ENCODE measurements at places on chromosomes 11 and 22. TPM values are rescaled to one million over a fixed set of nuclear protein-coding genes. Genes with fewer than 3 reads are reported as not detected.
A peak's percentile ranks its signal among the peaks of the same experiment; 100 is the strongest.

DNA sequence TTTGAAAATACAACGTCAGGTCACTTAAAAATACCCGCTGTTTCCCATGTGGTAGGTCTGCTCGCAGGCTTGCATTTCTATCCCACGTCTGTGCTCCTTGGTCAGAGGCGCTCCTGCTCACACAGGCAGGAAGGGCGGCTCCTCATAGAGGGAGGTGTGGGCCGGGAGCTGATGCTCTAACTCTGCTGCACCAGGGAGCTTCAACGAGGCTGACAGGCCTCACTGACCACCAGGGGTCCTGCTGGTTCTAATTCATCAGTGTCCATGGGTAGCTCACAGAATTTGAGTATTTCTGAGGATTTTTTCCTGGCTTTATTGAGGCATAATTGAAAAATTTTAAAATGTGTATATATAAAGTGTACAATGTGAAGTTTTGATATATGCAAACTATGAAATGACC, 68.5 kb downstream of the PIWIL3 start:
- H3K4me3 ChIP-seq = no peak overlapping the region
- no peak overlapping the region for H3K27ac ChIP-seq
- H3K4me1 ChIP-seq = peaks cover 9% of the 10 kb centered on the region
- H3K36me3 ChIP-seq = no peaks in the 10 kb centered on the region
- no peaks in the 10 kb centered on the region for H3K27me3 ChIP-seq
- DNase-seq = no peak

DNA sequence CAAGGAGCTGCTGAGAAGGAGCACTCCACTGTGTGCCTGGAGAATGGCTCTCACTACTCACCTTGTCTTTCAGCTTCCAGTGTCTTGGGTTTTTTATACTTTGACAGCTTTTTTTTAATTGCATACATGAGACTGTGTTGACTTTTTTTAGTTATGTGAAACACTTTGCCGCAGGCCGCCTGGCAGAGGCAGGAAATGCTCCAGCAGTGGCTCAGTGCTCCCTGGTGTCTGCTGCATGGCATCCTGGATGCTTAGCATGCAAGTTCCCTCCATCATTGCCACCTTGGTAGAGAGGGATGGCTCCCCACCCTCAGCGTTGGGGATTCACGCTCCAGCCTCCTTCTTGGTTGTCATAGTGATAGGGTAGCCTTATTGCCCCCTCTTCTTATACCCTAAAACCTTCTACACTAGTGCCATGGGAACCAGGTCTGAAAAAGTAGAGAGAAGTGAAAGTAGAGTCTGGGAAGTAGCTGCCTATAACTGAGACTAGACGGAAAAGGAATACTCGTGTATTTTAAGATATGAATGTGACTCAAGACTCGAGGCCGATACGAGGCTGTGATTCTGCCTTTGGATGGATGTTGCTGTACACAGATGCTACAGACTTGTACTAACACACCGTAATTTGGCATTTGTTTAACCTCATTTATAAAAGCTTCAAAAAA, 72.6 kb downstream of the NCAPD3 start:
- no peak overlapping the region for H3K4me3 ChIP-seq
- H3K4me1 ChIP-seq = no peaks in the 10 kb centered on the region
- peaks cover 41% of the 10 kb centered on the region for H3K36me3 ChIP-seq
- no peaks in the 10 kb centered on the region for H3K27me3 ChIP-seq
- DNase-seq = no peak

GRCh38 chr11:130402570-130402969, 25.8 kb downstream of the ADAMTS8 start:
- H3K27ac ChIP-seq = no peak overlapping the region
- H3K4me1 ChIP-seq = no peaks in the 10 kb centered on the region
- no peaks in the 10 kb centered on the region for H3K36me3 ChIP-seq
- peaks cover 7% of the 10 kb centered on the region for H3K27me3 ChIP-seq
- DNase-seq = no peak

- no peak overlapping the region for H3K4me3 ChIP-seq
- DNase-seq = no peak
- H3K27ac ChIP-seq = no peak overlapping the region
- peaks cover 3% of the 10 kb centered on the region for H3K27me3 ChIP-seq
- H3K4me1 ChIP-seq = no peaks in the 10 kb centered on the region
Measured at GRCh38 chr11:66567787-66568123, 651 bp downstream of the CTSF start.

GRCh38 chr11:83520849-83521248, 234.7 kb upstream of the CCDC90B start:
- no peak overlapping the region for H3K27ac ChIP-seq
- peaks cover 16% of the 10 kb centered on the region for H3K27me3 ChIP-seq
- no peaks in the 10 kb centered on the region for H3K36me3 ChIP-seq
- no peaks in the 10 kb centered on the region for H3K4me1 ChIP-seq
- no peak overlapping the region for H3K4me3 ChIP-seq

- no peak overlapping the region for H3K27ac ChIP-seq
- no peaks in the 10 kb centered on the region for H3K27me3 ChIP-seq
- no peak overlapping the region for H3K4me3 ChIP-seq
Measured at GRCh38 chr11:59459916-59460315, 3.2 kb downstream of the OR4D6 start.

DNA sequence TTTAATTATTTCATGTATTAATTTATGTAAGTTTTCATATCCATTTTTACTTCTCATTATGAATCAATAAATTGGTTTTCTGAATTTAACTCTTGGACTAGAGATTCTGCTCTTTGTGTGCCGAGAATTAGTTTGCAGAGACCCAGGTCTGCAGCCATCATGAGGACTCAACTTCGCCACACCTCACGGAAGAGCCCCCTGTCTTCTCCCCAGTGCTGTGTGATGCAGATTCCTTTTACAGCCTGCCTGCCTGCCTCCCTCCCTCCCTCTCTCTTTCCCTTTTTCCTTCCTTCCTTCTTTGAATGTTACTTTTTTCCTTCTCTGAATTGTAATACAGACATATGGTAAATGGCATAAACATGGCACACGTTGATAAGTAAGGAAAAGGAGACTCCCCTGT, 947.7 kb downstream of the TBC1D22A start:
- no peak for DNase-seq
- H3K27ac ChIP-seq = no peak overlapping the region
- no peaks in the 10 kb centered on the region for H3K4me1 ChIP-seq
- no peak overlapping the region for H3K4me3 ChIP-seq
- no peaks in the 10 kb centered on the region for H3K27me3 ChIP-seq
- no peaks in the 10 kb centered on the region for H3K36me3 ChIP-seq

GRCh38 chr11:76735841-76736240, 47.3 kb upstream of the TSKU start:
- no peak for DNase-seq
- H3K4me3 ChIP-seq = no peak overlapping the region

GRCh38 chr11:64000026-64000739, 13.9 kb downstream of the OTUB1 start:
- H3K4me1 ChIP-seq = peaks cover 5% of the 10 kb centered on the region
- H3K36me3 ChIP-seq = peaks cover 5% of the 10 kb centered on the region
- no peak overlapping the region for H3K4me3 ChIP-seq
- no peak for DNase-seq
- no peak overlapping the region for H3K27ac ChIP-seq
- H3K27me3 ChIP-seq = no peaks in the 10 kb centered on the region

DNA sequence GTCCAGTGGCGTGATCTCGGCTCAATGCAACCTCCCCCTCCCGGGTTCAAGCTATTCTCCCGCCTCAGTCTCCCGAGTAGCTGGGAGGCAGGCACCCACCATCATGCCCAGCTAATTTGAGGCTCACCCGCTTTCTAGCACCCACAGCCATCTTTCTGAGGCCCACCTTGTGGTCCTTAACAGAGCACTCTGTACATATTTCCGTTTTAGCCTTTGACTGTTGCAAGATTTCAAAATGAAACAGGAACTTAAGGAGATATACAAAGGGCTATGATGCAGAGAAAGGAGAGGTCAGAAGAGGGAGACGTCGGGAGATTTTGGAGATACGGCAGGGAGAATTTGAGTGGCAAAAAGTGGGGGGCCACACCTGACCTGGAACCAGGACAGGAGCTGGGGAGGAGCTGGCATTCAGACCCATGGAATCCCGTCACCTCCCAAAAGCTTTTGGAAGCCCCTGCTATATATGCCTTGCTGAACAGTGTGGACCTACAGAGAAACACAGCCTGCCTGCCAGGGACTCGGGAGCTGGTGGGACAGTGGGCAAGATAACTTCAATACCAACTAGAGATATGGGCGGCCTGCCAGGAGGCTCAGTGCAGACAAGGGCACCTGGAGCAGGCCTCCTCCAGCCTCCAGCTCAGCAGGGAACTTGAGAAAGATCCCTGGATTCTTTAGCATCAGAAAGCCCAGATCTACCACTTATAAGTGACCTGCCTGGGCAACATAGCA, 8.0 kb upstream of the CLCF1 start:
- peaks cover 75% of the 10 kb centered on the region for H3K4me1 ChIP-seq
- DNase-seq = no peak
- no peaks in the 10 kb centered on the region for H3K27me3 ChIP-seq

DNA sequence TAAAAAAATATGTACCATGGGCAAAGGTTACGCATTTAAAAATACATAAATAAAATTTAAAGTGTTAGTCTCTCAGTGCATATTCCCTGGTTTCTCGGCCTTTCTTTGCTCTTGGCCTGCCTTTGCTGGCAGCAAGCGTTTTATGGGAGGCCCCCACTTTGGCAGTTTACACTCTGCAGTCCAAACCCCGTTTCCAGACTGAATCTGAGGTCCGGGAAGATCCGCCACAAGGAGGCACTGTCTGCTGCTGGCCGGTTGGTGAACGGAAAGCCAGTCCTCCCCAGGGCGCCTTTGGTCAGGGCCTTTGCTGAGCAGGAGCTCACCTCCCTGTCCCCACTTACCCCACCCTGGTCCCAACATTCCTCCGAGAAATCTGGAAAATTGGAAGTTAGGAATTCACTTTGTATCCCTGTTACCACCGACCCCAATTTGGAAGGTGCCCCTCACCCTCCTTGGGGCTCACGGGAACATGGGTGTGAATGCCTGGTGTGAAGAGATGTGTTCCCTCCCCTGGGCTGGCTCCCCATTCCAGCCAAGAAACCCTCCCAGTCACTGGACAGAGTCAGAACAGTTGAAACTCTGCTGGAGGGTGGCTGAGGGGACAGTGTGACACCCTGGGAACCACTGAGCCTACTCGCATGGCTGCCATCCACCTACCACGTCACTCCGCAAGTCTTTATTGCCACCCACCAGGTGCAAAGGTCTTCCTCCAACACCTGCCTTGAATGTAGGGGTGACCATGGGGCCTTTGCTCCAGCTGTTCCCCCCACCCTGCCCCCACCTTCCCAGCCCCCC, 9.4 kb upstream of the SF1 start:
- H3K36me3 ChIP-seq = no peaks in the 10 kb centered on the region
- H3K4me1 ChIP-seq = peaks cover 2% of the 10 kb centered on the region
- DNase-seq = no peak

GRCh38 chr11:44632466-44633123, 67.1 kb downstream of the CD82 start:
- H3K4me3 ChIP-seq = no peak overlapping the region
- peaks cover 24% of the 10 kb centered on the region for H3K4me1 ChIP-seq
- DNase-seq = peak; percentile 45

- peak overlapping the region; percentile 68 for H3K27ac ChIP-seq
- peak overlapping the region; percentile 6 for H3K4me3 ChIP-seq
- H3K27me3 ChIP-seq = no peaks in the 10 kb centered on the region
- peaks cover 54% of the 10 kb centered on the region for H3K4me1 ChIP-seq
- DNase-seq = peak; percentile 79
Measured at GRCh38 chr11:76700177-76701100, 29.9 kb upstream of the LRRC32 start.

- peaks cover 28% of the 10 kb centered on the region for H3K36me3 ChIP-seq
- peaks cover 37% of the 10 kb centered on the region for H3K4me1 ChIP-seq
- no peak for DNase-seq
- H3K4me3 ChIP-seq = no peak overlapping the region
Measured at GRCh38 chr11:34651551-34651950, 30.7 kb downstream of the EHF start.

DNA sequence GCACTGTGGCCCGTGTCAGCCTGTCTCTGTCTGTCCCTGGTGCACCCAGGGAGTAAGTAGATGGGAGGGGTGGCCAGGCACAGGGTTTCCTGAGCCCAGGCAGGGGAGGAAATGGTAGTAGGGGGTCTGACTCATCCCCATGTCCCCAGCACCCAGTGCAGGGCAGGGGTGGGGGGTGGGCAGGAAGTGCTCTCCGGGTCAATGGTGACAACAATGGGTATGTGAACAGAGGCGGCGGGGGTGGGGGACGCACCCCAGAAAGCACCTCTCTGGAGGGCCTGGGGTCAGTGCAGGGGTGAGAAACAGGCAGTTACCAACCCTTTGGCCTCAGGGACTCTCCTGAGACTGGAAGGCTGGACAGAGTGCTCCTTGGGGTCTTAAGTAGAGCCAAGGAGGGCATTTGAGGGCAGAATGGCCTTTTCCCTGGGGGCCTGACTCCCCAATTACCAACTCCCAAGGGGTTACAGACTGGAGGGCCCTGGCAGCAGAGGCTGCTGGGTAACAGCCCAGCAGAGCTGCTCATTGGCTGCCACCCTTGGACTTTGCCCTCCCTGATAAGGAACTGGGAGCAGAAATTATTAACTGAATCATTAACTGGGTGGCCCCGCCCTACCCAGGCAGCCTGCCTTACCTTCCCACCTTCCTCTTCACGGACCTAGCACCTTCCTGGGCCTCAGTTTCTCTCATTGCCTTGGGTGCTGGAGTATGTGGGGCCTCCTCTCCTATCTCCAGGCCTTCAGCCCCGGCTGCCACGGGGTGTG, 4.2 kb downstream of the MYRF start:
- H3K4me1 ChIP-seq = peaks cover 38% of the 10 kb centered on the region
- peak; percentile 56 for DNase-seq

Gene MYOD1
- not detected for total RNA-seq

Gene SMC1B
- total RNA-seq = not detected

Gene GAB4
- total RNA-seq = not detected

Gene AIFM3
- total RNA-seq = 9.7 TPM

Gene P2RY6
- total RNA-seq = 0.15 TPM
